ENCODE measurements at places on chromosomes 7 and 10.

DNA sequence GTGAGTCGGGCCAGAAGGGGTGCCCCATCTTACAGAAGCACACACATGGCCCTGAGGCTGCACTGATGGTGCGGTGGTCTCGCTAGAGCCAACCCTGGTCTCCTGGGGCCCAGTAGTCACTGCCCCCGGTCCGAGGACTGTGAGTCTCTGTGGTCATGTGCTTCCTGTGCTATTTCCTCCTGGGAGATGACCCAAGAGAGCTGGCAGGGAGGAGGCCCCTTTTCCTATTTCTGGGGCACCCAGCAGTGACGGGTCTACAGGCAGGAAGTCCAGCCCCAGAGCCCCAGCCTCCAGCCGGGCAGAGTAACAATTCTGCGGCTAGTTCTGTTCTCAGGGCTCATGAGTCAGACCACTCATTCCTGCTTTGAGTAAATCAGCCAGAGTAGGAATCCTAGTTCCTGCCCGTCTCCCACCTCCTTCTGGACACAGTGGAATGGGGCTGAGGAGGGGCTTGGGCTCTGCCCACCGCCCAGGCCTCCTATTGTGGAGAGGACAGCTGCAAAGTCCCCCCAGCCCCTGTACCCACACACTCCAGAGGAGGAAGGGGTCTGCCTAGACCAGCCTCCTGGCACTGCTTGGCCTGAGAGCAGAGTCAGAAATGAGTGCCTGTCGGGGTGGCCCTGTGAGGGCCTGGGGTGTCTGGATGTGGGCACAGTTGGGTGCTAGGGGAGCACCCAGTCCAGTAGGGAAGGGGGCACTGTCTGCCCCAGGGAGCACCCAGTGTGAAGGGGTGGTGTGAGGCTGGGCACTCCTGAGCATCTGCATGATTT is 80.5 kb upstream of the PPIF start:
- no peak for DNase-seq

- DNase-seq = no peak
Measured at GRCh38 chr10:103759100-103759781, 96.1 kb downstream of the SH3PXD2A start.

GRCh38 chr7:92158660-92159575 is 20.0 kb downstream of the LRRD1 start:
- DNase-seq = no peak

DNA sequence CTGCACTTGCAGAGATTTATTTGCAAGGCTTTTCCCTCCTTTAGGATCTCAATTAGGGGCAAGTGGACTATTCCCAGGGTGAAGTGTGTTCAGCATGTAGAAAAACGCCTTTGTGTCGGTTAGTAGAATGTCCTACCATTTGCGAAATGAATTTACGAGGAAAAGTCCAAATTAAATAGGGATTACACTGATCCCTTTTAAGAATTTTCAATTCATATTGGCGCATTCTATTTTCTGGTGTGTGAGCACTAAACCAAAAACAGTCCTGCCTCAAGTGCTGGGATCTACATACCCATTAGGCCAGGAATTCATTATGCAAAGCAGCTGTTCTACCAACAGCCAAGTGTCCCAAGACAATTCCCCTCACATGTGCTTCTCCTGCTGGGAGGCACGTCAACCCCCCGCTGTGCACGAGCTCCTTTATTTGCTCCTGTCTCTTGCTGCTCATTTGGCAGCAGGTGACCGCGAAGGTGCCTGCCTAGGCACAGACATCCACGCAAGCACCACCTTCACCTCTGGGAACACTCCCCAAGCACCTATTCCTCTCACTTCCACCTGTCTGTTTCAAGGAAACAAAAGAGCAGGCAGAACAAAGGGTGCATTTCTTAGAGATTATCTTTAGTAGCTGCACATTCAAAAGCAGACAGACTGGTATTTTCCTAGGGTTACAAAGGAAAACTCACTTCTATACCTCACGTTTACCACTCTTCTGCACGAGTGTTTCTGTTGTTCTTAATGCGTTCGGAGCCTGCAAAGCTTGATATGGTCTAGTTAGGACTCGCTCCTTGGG is 134.6 kb upstream of the FGFR2 start:
- DNase-seq = no peak

- DNase-seq = no peak
Measured at GRCh38 chr7:134613623-134614347, 32.9 kb upstream of the BPGM start.

DNA sequence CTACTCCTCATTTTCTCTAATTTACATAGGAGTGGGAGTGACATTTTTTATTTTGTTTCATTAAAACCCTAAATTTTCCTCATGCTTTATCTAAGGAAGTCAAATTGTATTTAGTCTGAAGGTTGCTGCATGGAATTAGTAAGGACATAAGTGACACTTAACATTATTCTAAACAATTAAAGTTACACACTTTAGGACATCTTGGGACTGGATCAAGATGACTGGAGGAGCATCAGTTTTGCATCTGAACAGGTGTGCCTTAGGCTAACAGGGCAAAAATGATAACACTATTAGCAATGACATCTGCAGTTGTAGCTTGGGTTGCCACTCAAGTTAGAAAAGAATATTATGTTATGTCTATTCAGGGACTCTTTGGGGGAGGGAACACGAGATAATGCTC is 199.4 kb downstream of the HDAC9 start:
- DNase-seq = no peak

All from stimulated activated CD4-positive, alpha-beta T cell treated with anti-CD3 and anti-CD28 coated beads, TNF-alpha, amount 100 ng/mL, for 1 hour (primary cell).